ENCODE measurements at places on chromosomes 3 and 15. TPM values are rescaled to one million over a fixed set of nuclear protein-coding genes. Genes with fewer than 3 reads are reported as not detected.
A peak's percentile ranks its signal among the peaks of the same experiment; 100 is the strongest.

GRCh38 chr15:56058986-56059385 is 65.6 kb upstream of the NEDD4 start:
- no peaks in the 10 kb centered on the region for H3K27me3 ChIP-seq
- peak; percentile 27 for DNase-seq
- H3K4me3 ChIP-seq = no peak overlapping the region
- H3K4me1 ChIP-seq = no peaks in the 10 kb centered on the region
- no peaks in the 10 kb centered on the region for H3K36me3 ChIP-seq

Gene SLC51A
- not detected for total RNA-seq

GRCh38 chr3:180749322-180749721 is 70.0 kb upstream of the CCDC39 start:
- H3K4me3 ChIP-seq = no peak overlapping the region
- no peak for DNase-seq
- H3K27me3 ChIP-seq = no peaks in the 10 kb centered on the region
- H3K36me3 ChIP-seq = no peaks in the 10 kb centered on the region

GRCh38 chr15:92613841-92614240 is 41.7 kb downstream of the FAM174B start:
- H3K27ac ChIP-seq = peak overlapping the region; percentile 65
- H3K4me1 ChIP-seq = peaks cover 56% of the 10 kb centered on the region
- DNase-seq = peak; percentile 18
- H3K36me3 ChIP-seq = no peaks in the 10 kb centered on the region
- H3K4me3 ChIP-seq = no peak overlapping the region
- H3K27me3 ChIP-seq = no peaks in the 10 kb centered on the region

DNA sequence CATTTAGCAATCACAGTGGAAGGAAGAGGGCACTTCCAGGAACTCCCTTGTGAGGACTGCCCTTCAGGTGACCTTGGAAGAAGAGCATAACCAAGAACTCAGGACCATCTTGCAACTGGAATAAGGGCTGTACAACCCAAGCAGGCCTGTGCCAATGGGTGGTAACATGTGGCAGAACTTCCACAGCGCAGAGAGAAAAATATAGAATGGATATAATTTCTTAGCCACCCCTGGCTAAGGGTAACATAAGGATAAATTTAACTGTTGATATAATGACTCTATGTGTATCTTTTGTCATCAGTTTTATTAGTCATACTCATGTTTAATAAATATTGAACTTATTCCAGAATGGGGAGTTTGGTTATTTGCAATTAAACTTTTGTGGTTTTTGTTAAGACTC is 13.4 kb upstream of the MFSD1 start:
- DNase-seq = no peak
- H3K4me3 ChIP-seq = no peak overlapping the region
- no peaks in the 10 kb centered on the region for H3K4me1 ChIP-seq
- H3K27me3 ChIP-seq = no peaks in the 10 kb centered on the region

- H3K27me3 ChIP-seq = no peaks in the 10 kb centered on the region
- no peaks in the 10 kb centered on the region for H3K4me1 ChIP-seq
- no peaks in the 10 kb centered on the region for H3K36me3 ChIP-seq
- no peak overlapping the region for H3K4me3 ChIP-seq
Observed at GRCh38 chr3:66655671-66656070, 154.8 kb upstream of the LRIG1 start.

DNA sequence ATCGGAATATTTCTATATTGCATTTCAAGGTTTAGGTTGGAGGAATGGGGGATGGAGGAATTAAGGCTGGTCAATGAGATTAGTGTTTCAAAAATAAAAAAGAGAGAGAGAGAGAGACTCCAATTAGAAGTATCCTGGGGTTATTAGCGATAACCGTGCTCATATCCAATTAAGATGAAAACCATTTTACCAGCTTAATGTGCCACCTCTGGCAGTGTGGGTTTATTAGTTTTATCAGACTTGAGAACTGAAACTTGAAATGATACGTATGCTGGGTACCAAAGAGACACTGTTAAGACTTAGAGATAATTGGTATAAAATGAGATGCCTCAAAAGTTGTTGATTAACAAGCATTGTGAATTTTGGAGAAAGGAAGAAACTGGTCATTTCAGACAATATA is 251.5 kb upstream of the NR2F2 start:
- H3K27ac ChIP-seq = no peak overlapping the region
- no peaks in the 10 kb centered on the region for H3K36me3 ChIP-seq
- DNase-seq = no peak
- H3K27me3 ChIP-seq = no peaks in the 10 kb centered on the region

Gene PROS1
- total RNA-seq = 15.8 TPM

Gene IGF1R
- 34.8 TPM for total RNA-seq

GRCh38 chr3:133532951-133533350 is 40.5 kb upstream of the CDV3 start:
- H3K4me1 ChIP-seq = peaks cover 17% of the 10 kb centered on the region
- H3K27me3 ChIP-seq = no peaks in the 10 kb centered on the region
- no peak for DNase-seq
- H3K4me3 ChIP-seq = no peak overlapping the region
- H3K36me3 ChIP-seq = no peaks in the 10 kb centered on the region

- DNase-seq = no peak
- H3K4me3 ChIP-seq = no peak overlapping the region
- peaks cover 99% of the 10 kb centered on the region for H3K4me1 ChIP-seq
- peak overlapping the region; percentile 99 for H3K27ac ChIP-seq
- no peaks in the 10 kb centered on the region for H3K27me3 ChIP-seq
Observed at GRCh38 chr15:31340047-31340446, 13.4 kb downstream of the KLF13 start.

DNA sequence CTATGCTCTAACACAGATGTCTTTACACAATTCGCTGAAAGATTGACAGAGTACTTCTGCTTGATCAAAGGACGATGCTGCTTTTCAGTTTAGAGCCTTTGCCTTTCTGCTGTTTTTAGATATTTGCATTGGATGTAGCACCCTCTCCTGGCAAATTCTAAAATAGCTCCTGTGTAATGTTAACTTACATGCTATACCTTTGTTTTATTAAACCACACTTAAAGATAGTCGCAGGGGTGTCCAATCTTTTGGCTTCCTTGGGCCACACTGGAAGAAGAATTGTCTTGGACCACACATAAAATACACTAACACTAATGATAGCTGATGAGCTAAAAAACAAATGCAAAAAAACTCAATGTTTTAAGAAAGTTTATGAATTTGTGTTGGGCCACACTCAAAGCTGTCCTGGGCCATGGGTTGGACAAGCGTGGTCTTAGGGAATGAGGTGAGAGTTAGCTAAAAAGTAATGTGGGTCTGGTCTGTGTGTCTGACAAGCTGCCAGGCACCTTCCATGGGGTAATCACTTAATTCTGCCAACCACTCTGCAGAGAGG is 62.9 kb downstream of the ATG7 start:
- H3K36me3 ChIP-seq = no peaks in the 10 kb centered on the region
- DNase-seq = no peak
- H3K27ac ChIP-seq = no peak overlapping the region
- H3K4me1 ChIP-seq = no peaks in the 10 kb centered on the region

GRCh38 chr3:154642145-154642544 is 212.2 kb upstream of the GPR149 start:
- DNase-seq = no peak
- no peaks in the 10 kb centered on the region for H3K4me1 ChIP-seq
- no peaks in the 10 kb centered on the region for H3K27me3 ChIP-seq
- no peak overlapping the region for H3K4me3 ChIP-seq
- no peaks in the 10 kb centered on the region for H3K36me3 ChIP-seq

GRCh38 chr3:58025837-58026569 is 17.8 kb downstream of the FLNB start:
- H3K27me3 ChIP-seq = no peaks in the 10 kb centered on the region
- peaks cover 58% of the 10 kb centered on the region for H3K4me1 ChIP-seq
- peak; percentile 65 for DNase-seq
- peak overlapping the region; percentile 86 for H3K27ac ChIP-seq
- H3K4me3 ChIP-seq = no peak overlapping the region

GRCh38 chr15:86060674-86061073 is 19.0 kb upstream of the AGBL1 start:
- no peaks in the 10 kb centered on the region for H3K4me1 ChIP-seq
- no peak overlapping the region for H3K27ac ChIP-seq
- H3K36me3 ChIP-seq = no peaks in the 10 kb centered on the region
- H3K4me3 ChIP-seq = no peak overlapping the region
- no peaks in the 10 kb centered on the region for H3K27me3 ChIP-seq

Gene CHRNA7
- 2.6 TPM for total RNA-seq

Gene CLDN16
- total RNA-seq = not detected
